ENCODE measurements at places on chromosomes 4 and X.

DNA sequence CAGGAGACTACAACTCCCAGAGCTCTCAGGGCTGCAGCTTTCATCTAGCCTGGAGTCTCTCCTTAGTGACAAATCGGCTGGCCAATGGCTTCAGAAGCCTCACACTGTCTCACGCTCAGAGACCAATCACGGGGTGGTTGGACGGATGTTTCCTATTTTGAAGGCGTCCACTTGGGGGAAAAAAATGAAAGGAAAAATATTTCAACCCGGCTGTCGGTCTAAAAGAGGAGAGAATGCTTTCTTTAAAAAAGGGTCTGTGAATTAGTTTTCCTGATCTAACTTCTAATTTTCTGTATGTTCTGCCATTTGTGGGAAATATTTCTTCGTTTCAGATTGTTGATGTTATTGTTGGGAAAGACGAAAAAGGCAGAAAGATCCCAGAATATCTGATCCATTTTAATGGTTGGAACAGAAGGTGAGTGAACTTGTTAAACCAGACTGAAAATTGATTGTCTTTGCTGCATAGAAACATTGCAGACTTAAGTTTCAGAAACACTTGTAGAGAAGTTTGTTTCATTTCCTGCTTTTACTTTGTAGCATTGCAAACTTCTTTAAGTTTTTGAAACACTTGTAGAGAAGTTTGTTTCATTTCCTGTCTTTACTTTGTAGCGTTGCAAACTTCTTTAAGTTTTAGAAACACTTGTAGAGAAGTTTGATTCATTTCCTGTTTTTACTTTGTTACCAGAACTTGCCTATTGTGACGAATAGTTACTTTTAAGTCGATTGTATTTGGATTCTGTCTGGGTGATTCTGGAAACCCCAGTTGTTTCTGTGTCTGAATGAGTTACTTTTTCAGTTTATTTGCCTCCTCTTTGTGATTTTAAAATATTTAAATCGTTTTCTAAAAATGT, 1.6 kb downstream of the MSL3 start:
- peak; percentile 73 for DNase-seq

GRCh38 chrX:150202641-150203247, 160.4 kb upstream of the MAMLD1 start:
- no peak for DNase-seq

GRCh38 chr4:117154251-117154650, 68.9 kb upstream of the TRAM1L1 start:
- DNase-seq, result no peak

DNA sequence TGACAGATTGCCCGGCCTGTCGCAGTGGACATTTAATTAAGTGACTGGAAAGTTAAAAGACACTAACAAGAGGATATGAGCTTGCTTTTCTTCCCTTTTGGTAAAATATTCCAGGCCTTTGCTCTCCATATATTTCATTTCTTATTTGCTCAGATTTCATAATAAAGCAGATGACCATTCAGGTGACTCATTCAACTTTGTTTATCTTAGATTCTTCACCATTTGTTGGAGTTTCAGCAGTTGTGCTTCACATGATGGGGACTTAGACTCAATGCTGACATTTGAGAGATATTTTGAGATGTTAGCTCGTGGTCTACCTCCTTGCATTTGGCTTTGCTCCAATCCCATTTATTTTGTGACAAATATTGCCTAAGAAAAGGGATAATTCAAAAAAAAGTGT, 312.2 kb downstream of the ARHGAP24 start:
- DNase-seq, result no peak

- no peak for DNase-seq
Measured at GRCh38 chrX:30312858-30313257, 3.7 kb upstream of the NR0B1 start.

DNA sequence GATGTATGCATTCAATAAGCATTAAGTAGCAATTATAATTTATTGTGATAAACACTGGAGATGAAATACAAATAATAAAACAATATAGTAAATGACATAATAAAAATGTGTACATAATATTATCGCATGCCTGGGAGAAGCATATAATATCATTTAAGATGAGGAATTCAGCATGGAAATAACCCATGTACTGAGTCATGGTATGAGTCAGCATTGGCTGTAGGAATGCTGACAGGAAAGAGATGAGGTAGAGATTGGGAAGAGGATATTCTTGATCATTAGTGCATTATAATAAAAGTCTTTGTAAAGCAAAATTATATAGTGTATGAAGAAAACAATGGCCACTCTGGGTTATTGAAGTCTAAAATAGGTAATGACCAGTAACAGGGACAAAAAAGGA, 82.8 kb downstream of the MAGEB10 start:
- DNase-seq, result no peak

- DNase-seq, result no peak
Measured at GRCh38 chr4:115272185-115272584, 158.8 kb upstream of the NDST4 start.

All from left colon (tissue), 2 donors.